NCI-H1105 (cell line): ENCODE measurements at places on chromosomes 6 and 20.

DNA sequence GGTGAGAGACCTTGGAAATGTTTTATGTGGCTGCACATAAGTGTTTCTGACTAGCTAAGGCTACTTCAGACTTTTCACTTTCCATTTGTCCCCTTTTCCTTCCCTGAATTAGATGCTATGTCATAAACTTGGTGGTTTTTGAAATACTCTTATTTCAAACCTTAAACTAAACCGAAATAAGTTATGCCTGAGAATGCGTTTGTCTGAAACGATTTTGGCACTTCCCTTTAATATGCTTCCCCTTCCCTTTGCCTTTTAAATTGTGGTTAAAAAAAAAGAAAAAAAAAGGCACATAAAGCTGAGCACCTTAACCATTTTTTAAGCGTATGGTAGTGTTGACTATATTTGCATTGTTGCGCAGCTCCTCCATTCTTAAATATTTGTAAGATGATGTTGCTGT, 14.3 kb downstream of the ZNF451 start:
- DNase-seq, result no peak

DNA sequence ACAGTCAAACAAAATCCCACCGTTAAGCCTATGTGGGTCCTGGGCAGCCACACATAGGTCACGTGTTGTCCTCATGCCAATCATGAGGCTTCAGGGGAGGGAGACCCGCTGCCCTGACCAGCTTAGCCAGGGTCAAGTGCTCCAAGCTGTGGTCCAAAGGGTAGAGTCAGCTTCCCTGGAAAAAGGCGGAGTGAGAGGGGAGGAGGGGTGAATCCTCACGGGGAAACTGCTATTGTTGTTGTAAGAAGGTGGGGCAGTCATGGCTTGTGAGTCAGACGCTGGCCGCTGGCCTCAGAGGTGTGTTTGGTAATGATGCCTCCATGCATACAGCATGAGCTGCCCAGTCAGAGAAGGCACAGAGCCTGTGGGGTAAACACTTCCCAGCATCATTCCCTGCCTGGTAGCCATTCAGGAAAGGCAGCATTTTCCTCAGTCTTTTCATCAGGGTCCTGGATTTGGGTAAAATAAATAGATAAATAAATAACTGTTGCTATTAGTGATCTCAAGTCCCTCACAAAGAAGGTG, 8.7 kb downstream of the CST3 start:
- DNase-seq, result no peak

GRCh38 chr6:154548130-154548830, 37.8 kb upstream of the CNKSR3 start:
- DNase-seq, result peak; percentile 30

DNA sequence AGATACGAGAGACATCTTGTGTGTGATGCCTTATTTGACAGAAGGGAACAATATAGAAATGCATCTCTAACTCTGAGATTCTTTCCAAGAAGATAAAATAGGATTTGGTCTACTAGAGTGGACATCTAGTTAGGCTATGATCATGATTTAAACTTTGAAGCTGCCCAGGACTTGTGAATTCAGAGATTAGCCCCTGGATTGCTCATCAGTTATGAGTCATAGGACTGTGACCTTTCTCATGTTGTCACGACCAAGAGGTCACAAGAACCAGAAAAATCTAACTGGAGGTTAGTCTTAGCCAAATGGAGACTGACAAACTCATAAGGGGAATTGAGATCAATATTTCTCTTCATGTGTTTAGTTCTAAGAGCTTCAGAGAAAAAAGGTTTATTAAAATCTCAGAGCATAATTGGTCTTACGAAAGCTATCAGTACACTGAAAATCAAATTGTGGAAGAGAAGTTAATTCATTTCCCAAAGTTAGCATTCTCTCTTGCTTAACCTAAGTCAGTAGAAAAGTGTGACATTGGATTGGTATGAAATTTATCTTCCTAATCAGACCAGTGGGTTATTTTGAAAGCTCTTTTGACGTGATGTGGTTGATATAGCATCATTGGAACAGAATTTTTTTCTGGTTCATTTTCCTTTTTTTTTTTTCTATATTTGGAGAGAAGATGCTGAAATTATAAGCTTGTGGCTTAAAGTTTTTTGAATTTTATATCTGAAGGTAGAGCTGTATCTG, 245.7 kb downstream of the RNF144B start:
- no peak for DNase-seq

DNA sequence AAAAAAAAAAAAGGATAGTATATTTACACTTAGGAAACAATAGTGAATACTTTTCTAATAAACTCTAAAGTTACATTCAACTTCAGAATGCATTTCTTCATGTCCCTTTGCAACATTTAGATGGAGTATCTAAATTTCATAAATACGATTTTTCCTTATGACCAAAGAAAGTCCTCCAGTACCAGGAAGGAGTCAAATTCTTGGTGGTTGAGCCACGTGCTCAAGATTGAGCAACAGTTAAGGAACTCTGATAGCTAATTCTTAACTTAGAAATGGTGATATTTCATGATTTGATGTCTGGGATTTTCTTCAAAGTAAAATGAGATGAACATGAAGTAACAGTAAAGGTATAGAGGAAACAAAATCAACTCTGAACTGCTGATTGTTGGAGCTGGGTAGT, 92.7 kb downstream of the SASH1 start:
- no peak for DNase-seq

GRCh38 chr6:30836957-30837356, 47.4 kb upstream of the DDR1 start:
- no peak for DNase-seq

- no peak for DNase-seq
Observed at GRCh38 chr6:43211955-43212354, 17.3 kb downstream of the DNPH1 start.

DNA sequence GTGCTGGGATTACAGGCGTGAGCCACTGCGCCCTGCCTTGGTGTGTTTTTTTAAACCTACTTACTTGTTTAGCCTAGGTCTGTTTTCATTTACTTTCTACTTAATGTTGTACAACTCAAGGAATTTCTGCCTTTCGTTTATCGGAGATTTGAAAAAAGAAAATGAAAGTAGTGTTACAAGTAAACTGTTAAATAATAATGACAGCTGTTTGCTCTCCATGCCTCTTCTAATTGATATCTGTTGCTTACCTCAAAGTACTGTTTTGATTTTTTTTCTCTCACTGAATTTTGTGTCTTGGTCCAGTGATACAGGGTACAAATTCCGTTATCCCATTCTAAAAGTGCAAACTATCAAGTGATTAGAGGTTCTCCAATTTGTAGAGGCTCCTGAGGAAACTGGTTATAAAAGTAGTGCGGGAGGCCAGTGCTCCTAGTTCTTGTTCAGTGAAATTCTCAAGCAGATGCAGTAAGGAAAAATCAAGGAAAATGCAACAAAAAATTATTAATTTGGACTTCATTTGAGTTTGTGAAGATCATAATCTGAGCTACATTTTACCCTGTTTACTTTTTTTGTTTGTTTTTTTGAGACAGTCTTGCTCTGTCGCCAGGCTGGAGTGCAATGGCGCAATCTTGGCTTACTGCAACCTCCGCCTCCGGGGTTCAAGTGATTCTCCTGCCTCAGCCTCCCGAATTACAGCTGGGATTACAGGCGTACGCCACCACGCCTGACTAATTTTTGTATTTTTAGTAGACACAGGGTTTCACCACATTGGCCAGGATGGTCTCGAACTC, 2.2 kb downstream of the UBR2 start:
- DNase-seq, result no peak

DNA sequence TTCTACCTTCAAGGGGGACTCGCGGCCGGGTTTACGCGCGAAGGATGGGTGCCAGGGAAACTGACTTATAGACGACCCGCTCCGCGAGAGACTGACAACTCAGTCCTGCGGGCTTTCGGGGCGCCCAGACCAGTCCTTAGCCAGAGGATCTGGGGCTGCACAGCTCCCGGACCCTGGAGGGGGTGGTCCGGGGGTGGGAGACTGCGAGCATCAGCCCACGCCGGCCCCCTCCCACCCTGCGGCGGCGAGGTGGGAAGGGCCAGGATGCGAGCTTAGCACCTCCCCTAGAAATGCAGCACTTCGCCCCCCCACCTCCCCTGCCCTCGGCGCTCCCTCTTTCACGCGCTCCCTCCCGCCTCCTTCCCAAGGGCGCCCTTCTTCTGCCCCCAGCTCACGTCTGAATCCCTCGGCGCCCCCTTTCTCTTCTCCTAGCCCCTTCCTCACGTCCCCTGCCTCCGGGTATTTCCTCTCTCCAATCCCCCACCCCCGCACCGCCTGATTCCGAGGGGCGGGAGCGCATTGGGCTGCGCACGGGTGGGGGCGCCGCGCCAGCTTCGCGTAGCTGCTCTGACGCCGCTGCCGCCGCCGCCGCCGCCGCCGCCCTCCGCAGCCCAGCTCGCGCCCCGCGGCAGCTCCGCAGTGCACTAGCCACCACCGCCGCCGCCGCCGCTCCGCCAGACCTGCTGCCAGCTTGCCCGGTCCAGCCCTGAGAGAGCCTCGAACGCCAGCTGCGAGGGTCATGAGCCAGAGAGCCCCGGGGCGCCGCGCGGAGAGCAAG, at the start of gene SLC32A1:
TSS of gene SLC32A1 (plus strand) at position 639 of the 778 bp plus-strand sequence. CDS start 239 bp downstream, outside the sequence.
- peak; percentile 32 for DNase-seq

GRCh38 chr6:153108315-153108714, 22.8 kb downstream of the RGS17 start:
- no peak for DNase-seq

- no peak for DNase-seq
Observed at GRCh38 chr6:121033091-121033490, 301.2 kb downstream of the TBC1D32 start.

DNA sequence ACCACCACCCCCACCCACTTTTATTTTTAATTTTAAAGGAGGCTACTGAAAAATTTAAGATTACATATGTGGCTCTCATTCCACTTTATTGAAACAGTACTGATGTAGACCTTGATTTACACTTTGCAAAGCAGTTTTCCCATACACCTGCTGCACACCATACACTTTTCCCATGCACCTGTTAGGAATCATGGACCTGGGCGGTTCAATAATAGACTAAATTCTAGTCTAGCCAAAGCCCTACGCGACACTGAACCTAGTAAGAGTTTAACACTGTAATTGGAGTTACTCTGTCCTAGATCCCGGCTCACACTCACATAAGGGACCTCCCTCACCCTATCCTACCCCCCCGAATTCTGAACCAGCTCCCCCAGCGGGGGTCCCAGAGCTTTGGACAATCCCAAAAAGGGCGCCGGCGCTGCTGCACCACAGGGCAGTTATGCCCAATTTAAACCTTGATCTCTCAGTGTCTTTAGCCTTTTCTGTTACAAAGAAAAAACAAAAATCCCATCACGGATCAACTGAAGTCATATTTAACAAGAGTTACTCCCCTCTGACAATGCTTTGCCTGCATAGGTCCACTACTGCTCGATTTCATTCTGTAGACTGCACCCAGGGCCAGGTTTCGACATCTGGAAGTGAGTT, 2.4 kb upstream of the GCLC start:
- no peak for DNase-seq

GRCh38 chr6:109055771-109056235, 38.8 kb downstream of the SESN1 start:
- no peak for DNase-seq

- DNase-seq, result no peak
Observed at GRCh38 chr6:56555438-56555872, 87.2 kb downstream of the DST start.

DNA sequence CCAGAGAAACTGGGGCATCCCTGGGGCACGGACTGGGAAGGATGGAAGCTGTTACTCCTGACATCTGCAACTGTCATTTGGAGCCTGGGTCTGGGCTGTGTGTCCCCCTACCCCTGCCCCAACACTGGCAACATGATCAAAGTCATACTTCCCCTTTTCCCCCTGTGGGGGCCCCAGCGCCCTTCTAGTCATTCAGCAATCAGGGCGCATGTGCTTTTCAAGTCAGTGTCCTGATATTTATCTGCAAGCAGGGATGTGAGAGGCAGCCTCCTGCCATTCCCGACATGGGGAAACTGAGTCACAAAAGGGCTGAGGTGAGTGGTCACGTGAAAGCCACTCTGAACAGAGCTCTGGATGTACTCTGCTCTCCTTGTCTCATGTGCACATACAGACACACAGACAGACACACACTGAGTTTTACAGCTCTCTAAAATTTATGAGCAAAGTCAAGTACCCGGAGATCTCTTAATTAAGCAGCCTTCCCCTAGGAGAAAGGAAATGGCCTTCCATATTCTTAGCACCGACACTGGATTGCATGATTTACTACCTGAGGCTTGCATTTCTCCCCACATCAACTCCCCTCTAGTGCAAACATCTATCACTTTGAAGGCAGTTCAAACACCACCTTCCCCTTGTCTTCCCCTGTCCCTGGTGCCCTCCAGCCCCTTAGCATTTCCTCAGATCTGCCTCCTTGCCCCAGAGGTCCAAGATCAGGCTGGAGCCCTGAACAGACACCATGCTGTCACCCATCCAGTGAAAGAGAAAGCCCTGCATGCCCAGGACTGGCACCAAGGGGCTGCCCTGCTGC, 170.7 kb downstream of the CDC5L start:
- no peak for DNase-seq

- DNase-seq, result peak; percentile 22
Observed at GRCh38 chr6:85756982-85757381, 114.3 kb upstream of the SYNCRIP start.

DNA sequence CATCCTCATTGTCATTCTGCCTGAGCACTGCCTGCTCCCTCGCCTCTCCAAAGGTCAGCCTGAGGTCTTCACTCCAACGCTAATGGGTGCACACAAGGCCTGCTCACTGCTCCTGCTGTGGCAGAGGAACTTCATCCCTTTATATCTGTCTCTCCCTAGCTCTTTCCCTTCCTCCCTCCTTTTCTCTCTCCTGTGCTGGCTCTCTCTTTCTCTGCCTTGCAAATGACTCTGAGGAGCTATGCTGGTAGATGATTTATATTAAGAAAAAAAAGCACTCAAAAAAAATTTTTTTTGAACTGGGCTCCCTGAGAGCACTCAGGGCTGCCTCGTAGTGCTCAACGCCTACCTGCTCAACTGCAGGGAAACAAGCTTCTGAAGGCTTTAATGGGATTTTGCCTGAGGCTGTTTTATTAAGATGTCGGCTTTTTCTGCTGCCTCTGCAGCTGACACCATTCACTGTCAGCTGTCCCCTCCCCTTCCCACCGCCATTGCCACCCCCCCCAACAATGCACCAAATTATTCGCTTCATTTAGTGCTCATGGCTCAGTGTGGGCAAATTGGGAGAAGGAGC, 137.7 kb upstream of the DEFB112 start:
- DNase-seq, result peak; percentile 16

- no peak for DNase-seq
Observed at GRCh38 chr6:168088161-168089053, 9.4 kb upstream of the FRMD1 start.

GRCh38 chr20:18943542-18943941, 130.0 kb downstream of the SCP2D1 start:
- DNase-seq, result no peak
